ENCODE measurements at places on chromosomes 2 and 18. TPM values are rescaled to one million over a fixed set of nuclear protein-coding genes. Genes with fewer than 3 reads are reported as not detected.

Gene FER1L5
- not detected for polyA plus RNA-seq

Gene CPLX4
- 1.4 TPM for polyA plus RNA-seq

Gene PRSS56
- polyA plus RNA-seq: not detected

Gene PSTPIP2
- polyA plus RNA-seq: 1.6 TPM

Gene CDC42EP3
- polyA plus RNA-seq: not detected

Gene ELOA2
- polyA plus RNA-seq: not detected

Gene CD8A
- polyA plus RNA-seq: 4.4 TPM

Gene KLHL41
- 2.1 TPM for polyA plus RNA-seq

Gene SOX11
- polyA plus RNA-seq: 0.60 TPM

Data from Purkinje cell (primary cell).